ENCODE measurements at places on chromosomes 11 and 22. TPM values are rescaled to one million over a fixed set of nuclear protein-coding genes. Genes with fewer than 3 reads are reported as not detected.

GRCh38 chr11:2919188-2919587, 10.0 kb downstream of the PHLDA2 start:
- no peak for DNase-seq

DNA sequence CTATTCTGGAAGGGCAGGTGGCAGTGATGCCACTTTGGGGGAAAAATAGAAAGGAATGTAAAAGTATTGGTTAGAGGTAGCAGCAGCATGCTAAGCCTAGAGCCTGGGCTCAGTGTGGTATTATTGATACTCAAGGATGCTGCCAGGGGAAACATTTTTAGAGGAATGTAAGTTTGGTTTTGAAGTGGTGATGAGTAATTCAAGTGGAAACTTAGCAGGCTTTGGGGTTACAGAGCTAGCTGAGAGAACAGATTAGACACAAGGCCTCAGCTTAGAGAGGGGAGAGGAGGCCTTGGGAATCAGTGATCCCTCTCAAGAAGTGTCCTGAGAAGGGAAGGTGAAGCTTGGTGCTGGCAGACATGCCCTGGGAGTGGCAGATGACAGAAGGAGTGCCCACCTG, 32.9 kb upstream of the DDI1 start:
- no peak for DNase-seq

- peak; percentile 89 for DNase-seq
These were observed 113.6 kb downstream of the SIK3 start for GRCh38 chr11:116984589-116984988.

- no peak for DNase-seq
These were observed 177.4 kb downstream of the SBF2 start for GRCh38 chr11:10116588-10116987.

DNA sequence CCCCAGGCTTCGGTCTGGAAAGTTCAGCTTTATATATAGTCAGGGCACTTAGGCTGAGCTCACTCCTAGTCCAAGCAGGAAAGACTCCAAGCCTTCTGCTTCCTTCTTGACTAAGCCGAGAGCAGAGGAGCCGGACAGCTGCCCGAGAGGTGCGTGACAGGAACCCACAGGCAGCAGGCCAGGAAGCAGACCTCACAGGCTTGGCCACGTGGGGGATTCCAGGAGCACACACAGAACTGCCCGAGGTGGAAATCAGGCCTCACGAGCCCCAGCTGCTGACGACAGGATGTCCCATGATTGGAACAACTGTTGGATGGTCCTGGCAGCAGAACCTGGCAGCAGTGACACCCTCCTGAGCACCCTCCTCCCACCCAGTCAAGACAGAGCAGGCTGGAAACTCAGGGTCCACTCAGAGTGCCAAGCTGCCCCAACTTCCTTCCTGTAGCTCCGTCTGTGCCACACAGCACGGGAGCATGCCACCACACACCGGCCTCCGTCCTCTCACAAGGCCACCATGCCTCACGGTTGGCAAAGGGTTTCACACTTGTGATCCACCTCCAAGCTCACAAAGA, 5.4 kb downstream of the PLA2G6 start:
- peak; percentile 86 for DNase-seq

GRCh38 chr11:10440401-10440800, 14.7 kb upstream of the AMPD3 start:
- no peak for DNase-seq

DNA sequence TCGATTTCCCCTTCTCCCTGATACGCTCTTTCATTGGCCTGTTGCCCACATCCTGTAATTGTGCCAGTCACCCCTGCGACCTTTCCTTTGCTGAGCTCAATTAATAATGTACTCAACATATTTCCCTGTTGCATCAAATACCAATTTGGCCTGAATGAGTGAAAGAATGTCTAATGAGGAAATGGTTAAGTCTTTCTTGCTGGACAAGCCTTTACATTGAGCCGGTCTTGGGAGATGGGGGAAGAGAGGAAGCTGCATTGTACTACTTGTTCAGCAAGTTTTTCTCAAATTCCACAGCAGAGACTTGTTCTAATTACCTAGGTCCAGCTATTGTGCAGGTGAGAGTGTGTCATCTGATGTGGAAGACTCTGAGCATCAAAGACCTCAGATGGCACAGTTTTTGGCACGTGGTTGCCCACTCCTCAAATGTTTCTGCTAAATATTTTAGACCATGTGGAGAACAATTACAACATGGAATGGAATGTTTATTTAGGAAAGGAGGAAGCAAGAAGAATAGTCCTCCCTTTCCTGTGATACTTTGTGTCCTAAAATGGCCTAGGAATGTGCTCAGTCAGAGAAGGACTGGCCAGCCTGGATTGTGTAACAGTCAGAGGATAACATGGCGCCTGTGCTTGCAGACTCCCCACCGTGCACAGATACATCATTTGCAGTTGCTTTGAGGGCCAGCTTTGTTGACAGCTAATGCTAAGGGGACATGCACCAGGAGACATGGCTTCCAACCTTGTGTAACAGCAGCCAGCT, 129.5 kb upstream of the E2F8 start:
- no peak for DNase-seq

GRCh38 chr11:4191031-4191571, 96.5 kb downstream of the RRM1 start:
- DNase-seq = no peak

- DNase-seq = no peak
These were observed 320.1 kb upstream of the DDI1 start for GRCh38 chr11:103716363-103716762.

DNA sequence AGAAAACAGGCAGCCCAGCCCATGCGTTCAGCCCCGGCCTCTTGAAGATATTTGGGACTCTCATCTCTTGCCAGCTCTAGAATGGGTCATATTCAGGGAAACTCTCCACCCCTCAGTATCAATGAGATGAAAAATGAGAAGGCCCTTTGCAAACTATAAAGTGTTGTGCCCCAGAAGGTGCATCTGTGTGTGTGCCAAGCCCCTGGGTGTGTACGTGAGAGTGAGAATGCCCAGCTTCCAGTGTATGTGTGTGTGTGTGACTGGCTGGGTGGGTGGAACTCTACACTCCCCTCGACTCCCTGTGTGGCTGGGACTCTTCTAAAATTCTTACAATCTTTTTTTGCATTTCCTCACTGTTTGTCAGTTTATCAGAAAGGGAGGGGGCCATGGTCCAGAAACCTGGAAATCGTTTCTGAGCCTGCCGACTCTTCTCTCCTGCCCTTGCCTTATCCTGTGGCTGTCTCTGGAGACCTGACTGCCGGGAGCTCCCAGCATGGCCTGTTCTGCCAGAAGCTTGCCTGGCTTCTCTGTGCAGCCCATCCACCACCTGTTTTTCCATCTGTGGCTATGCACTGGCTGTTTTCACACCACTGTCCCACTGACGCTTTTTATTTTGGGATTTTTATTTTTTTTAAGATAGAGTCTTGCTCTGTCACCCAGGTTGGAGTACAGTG, 1.2 kb downstream of the P2RY6 start:
- no peak for DNase-seq

- DNase-seq = no peak
These were observed 154.9 kb downstream of the CACNA1I start for GRCh38 chr22:39725351-39726035.

- DNase-seq = no peak
These were observed 64.0 kb upstream of the PTPRJ start for GRCh38 chr11:47916361-47916841.

DNA sequence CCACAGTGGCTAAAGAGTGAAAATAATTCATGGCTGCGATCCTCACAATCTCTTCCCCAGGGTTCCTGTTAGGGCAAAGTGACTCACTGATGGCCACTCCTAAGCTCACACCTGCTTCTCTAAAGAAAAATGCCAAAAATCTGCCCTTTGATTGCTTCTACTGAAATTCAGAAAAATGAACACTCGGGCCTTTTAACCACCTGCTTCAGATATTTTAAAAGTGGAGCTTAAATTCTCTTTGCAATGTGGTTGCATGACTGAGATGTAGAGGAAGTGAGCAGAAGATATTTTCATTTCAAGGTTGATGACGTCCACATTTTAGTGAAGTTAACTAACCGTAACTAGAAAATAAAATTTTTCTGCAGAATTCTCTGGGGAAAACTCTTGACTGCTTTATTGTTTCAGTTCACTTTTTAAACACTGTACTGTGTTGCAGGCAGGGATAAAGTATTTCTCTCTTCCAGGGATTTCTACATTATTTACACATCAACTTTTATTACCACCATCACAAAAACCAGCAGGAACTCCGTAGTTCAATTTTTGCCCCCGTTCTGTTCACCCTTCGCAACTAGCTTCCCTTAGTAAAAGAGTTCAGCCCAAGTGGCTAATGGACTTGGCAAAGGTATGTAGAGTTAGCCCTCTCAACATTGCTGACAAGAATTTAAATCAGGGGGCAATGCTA, 8.5 kb downstream of the RAB30 start:
- no peak for DNase-seq

DNA sequence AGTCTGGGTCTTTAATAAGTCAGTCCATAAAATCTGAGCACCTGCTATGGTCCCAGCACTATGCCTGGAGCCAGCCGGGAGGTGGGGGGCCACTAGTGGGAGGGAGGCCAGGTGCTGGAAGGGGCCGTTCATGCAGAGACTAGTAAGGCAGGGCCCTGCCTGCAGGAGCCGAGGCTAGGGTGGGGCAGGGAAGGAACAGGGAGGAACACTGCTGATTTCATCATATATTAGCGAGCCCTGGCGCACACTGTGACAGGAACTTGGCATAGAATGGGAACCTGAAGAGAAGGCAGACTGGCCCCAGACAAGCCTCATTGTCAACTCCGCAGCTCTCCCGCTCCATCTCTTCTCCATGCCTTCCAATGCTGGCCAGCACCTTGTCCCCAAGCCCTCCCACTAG, 7.1 kb downstream of the VSIG10L2 start:
- DNase-seq = no peak

DNA sequence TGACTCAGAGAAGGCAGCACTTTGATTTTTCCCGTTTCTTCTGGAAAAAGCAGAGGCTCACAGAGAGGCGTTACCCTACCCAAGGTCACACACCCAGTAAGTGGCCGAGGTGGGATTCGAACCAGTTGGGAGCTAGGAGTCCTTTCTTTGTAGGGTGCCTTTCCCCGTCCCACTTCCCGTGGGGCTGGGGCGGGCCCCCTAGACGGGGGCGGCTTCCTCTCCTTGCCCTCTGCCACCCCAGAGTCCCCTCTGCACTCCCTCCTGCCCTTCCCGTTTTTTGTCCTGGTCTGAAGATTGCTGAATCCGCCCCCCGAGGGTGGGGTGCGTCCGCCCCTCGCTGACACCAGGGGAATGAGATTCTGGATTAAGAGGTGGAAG, 747 bp downstream of the TPCN2 start:
- no peak for DNase-seq

GRCh38 chr11:112780351-112781087, 180.7 kb upstream of the NCAM1 start:
- DNase-seq = no peak

DNA sequence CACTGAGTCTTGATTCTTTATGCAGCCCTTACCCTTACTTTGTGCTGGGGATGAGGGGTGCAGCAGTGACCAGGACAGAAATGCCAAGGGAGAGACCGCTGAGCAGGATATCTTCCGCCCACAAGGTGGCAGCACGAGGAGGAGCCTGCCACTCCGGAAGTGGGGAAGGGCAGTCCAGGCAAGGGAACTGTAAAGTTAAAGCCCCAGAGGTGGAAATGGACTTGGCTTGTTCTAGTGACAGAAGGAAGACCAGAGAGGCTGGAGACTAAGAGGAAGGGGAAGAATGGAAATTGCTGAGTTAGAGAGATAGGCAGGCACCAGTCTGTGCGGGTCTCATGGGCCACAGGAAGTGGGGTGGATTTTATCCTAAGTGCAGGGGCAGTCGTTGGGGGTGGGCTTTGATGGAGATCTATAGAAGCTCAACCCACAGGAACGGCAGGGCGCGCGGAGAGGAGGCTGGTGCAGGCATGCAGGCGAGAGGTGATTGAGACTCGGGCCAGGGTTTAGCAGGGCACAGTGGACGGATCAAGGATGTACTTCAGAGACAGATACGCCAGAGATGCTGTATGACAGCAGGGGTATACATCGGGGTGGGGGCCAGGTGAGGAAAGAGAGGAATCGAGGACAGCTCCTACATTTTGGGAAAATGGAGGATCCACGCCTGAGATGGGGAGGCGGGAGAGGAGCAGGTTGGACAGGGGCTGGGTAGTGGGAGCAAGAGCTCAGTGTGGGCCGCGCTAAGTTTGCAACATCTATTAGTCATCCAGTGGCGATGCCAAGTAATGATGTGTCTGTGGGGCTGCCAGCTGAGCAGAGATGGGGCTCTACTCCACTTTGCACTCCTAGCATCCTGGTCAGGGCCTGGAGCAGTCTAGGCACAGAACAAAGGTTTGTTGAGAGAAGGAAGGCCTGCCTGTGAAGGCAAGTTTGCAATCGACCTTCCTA, 3.3 kb upstream of the GRK2 start:
- no peak for DNase-seq

GRCh38 chr11:14541192-14541947, 21.2 kb upstream of the PSMA1 start:
- DNase-seq = no peak

DNA sequence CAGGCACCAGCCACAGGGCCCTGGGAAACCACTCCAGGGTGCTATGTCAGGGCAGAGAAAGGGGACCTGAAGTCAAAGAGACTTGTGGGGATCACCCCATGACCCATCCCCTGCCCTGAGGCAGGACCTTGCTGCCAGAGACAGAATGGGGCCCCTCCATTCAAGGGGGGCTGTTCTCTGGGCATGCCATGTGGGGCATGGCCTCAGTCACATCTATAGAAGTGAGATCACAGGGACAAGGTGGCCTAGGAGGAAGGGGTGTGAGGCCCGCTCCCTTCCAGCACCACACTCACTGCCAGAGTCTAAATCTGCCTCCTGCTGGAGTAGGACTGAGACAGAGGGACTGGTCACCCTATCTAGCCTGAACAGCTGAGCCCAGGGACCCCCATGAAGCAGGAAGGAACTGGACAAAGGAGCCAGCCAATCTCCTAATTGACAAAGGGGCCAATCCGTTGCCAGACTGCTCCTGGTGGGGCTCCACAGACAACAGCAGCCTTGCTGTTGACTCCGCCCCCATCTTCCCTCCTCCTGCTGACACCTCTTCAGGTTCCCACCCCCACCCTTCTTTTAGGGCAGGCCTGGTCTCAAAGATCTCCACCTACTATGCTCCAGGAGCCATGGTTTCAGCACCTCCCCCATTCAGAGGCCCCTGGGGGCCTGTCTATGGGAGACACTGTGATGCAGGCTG, 26.0 kb downstream of the NEAT1 start:
- no peak for DNase-seq

DNA sequence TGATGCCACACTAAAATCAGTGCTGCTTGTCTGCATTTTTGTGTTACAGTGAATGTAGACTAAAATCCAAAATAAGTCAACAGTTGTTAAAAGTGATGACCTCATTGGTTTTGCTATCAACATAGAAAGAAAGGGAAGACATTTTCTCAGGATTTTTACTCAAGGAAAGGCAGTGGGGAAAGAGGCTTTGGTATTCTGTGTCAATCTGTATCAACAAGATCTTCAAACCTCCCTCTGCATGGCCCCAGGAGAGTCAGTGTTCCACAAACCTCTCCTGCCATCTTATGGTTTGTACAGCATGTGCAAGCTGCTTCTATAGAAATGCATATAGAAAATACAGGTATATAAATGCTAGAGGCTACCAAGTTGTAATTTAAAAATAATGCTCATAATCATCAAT, 13.8 kb upstream of the OR51M1 start:
- peak; percentile 75 for DNase-seq

The DSCAML1 gene
- not detected for polyA plus RNA-seq

The C11orf97 gene
- not detected for polyA plus RNA-seq

The CCDC87 gene
- 0.11 TPM for polyA plus RNA-seq

The CBX6 gene
- 19.8 TPM for polyA plus RNA-seq

The HTR3A gene
- not detected for polyA plus RNA-seq

The MUC5B gene
- not detected for polyA plus RNA-seq

The PHF21B gene
- polyA plus RNA-seq = 0.02 TPM
